ENCODE measurements at places on chromosomes 3 and 15.

DNA sequence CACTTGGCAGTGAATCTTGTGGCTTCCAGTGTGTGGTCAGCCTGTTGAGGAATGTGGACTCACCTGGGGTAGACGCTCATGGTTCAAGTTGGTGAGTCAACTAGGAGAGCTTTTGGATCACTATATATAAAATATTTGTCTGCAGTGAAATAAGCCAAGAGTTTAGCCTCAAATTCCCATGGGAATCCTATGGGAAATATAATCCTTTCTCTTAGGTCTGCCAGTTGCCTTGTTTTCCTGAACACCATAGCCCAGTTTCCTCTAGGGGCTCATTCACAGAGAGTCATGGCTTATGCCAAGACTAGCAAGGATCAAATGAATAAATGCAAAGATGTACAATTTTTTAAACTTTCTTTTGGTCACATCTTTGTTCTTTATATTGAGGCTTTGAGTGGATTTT is 100.1 kb upstream of the NPHP3 start:
- DNase-seq: no peak

GRCh38 chr3:17466028-17466427 is 276.4 kb downstream of the TBC1D5 start:
- no peak for DNase-seq

- no peak for DNase-seq
Observed at GRCh38 chr3:119145500-119146167, at the start of gene TEX55. Gene TEX55 (plus strand): TSS chr3:119146165. CDS start chr3:119146190, 25 bp downstream.

GRCh38 chr15:98647026-98647773 is 1.1 kb upstream of the IGF1R start:
- no peak for DNase-seq

GRCh38 chr3:69967156-69967555 is 32.4 kb upstream of the SAMMSON start:
- DNase-seq: no peak

GRCh38 chr15:68817304-68818065 is 3.2 kb downstream of the ANP32A start:
- no peak for DNase-seq

DNA sequence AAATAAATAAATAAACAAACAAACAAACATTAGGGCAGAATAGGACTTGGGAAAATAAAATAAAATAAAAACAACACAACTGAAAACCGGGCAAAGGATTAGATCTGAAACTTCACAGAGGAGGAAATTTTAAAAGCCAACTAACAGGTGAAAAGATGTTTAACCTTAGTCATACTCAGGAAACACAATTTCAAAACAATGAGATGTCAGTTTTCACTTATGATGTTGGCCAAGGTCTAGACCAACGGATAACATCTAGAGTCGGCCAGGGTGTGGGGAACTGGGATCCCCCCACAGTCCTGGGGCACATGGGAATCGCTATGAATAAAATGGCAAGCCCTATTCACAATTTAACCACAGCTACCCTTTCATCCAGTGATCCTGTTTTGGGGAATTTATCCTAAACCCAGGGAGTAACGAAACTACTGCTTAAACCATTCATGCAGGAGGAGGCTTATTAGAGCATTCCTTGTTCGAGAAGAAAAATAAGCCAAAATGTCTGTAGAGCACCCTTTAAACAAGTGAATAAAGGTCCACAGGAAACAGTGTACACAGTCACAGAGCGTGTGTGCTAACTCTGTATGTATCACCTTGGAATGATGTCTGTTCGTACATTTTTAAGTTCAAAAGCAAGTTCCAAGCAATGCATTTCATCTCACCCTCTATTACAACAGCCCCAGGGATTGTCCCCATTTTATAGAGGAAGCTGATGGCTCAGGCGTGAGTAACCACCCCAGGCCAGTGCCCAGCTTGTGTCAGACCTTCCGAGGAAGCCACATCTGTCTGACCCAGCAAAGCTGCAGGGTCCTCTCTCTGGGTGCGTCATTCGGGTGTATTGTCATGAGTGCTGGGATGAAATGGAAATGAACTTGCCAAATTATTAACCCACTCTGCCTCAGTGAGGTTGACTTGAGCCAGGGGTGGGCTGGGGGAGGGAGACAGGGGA is 6.3 kb upstream of the ANPEP start:
- DNase-seq: no peak

Measured in cerebellar nuclear complex (tissue), 1 donor.